Kidney (tissue), 22 donors: ENCODE measurements at places on chromosomes 6 and 20. TPM values are rescaled to one million over a fixed set of nuclear protein-coding genes. Genes with fewer than 3 reads are reported as not detected.

The BTN1A1 gene
- 0.09 TPM for total RNA-seq

The PPP1R3G gene
- total RNA-seq = 1.9 TPM

The RXRB gene
- total RNA-seq = 52.2 TPM

The ZNF391 gene
- 5.4 TPM for total RNA-seq

The CEBPB gene
- total RNA-seq = 81.4 TPM

The STMND1 gene
- not detected for total RNA-seq

The LPIN3 gene
- total RNA-seq = 31.6 TPM

The ULBP1 gene
- total RNA-seq = 0.72 TPM

The MMS22L gene
- total RNA-seq = 9.5 TPM

The OPRM1 gene
- total RNA-seq = not detected

The HUS1B gene
- total RNA-seq = 1.2 TPM

The SSTR4 gene
- not detected for total RNA-seq

The VAPB gene
- 60.4 TPM for total RNA-seq

The PHACTR2 gene
- total RNA-seq = 56.1 TPM

The CST5 gene
- total RNA-seq = not detected

The ANKEF1 gene
- total RNA-seq = 6.6 TPM

The PAX1 gene
- total RNA-seq = not detected

The SRMS gene
- 0.38 TPM for total RNA-seq

The LTA gene
- total RNA-seq = 0.35 TPM

The CRISP2 gene
- total RNA-seq = not detected

The SLC18B1 gene
- 17.2 TPM for total RNA-seq

The C6orf15 gene
- total RNA-seq = not detected

The SLC52A3 gene
- 10.9 TPM for total RNA-seq

The CST2 gene
- not detected for total RNA-seq

The ISM1 gene
- 2.6 TPM for total RNA-seq

The SNPH gene
- total RNA-seq = 3.1 TPM

The TRDN gene
- total RNA-seq = 0.19 TPM

The SLC16A10 gene
- total RNA-seq = 3.7 TPM
